Left forelimb (tissue), 1 donor: ENCODE measurements at places on chromosomes 1 and 21.

DNA sequence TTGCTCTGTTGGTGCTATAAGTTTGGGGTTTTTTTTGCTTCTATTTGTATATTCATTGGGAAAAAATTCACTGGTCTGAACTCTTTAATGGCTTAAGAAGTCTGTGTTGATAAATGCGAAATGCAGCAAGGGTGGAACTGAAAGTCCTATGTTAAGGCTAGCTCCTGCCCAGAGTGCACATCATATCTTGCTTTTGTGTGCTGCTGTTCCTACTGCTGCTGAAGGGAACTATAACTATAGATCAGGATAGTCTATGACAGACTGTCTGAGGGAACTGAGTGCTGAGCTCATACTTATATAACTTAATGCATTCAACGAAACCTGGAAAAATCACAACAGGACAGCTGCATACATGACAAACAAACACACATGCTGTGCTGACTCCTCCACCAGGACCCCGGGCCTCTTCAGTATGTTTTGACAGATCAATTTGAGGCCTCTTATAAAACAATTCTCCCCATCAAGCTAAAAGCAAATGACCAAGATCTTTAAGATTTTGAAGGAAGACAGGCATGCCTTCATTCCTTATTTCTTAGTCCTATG, 1031.5 kb upstream of the ADGRL2 start:
- DNase-seq = no peak

DNA sequence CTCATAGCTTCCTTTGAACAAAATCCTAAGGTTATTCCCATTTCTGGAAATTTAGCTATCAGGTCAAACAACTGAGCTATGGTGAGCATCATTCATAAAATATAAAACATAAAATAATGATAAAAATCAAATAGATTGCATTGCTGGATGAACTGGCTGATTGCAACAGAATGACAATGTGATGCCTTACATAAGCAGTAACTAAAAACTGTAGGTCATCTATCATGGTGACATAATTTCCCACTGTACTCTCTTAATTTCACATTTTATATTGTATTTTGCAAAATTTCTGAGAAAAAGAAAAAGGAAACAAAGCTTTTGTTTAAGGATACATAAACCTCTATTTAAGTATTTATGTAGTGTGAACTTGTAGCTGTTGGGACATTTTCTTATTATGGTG, 4.6 kb downstream of the PTGER3 start:
- no peak for DNase-seq

- no peak for DNase-seq
Observed at GRCh38 chr1:3524556-3525203, 70.2 kb downstream of the ARHGEF16 start.

DNA sequence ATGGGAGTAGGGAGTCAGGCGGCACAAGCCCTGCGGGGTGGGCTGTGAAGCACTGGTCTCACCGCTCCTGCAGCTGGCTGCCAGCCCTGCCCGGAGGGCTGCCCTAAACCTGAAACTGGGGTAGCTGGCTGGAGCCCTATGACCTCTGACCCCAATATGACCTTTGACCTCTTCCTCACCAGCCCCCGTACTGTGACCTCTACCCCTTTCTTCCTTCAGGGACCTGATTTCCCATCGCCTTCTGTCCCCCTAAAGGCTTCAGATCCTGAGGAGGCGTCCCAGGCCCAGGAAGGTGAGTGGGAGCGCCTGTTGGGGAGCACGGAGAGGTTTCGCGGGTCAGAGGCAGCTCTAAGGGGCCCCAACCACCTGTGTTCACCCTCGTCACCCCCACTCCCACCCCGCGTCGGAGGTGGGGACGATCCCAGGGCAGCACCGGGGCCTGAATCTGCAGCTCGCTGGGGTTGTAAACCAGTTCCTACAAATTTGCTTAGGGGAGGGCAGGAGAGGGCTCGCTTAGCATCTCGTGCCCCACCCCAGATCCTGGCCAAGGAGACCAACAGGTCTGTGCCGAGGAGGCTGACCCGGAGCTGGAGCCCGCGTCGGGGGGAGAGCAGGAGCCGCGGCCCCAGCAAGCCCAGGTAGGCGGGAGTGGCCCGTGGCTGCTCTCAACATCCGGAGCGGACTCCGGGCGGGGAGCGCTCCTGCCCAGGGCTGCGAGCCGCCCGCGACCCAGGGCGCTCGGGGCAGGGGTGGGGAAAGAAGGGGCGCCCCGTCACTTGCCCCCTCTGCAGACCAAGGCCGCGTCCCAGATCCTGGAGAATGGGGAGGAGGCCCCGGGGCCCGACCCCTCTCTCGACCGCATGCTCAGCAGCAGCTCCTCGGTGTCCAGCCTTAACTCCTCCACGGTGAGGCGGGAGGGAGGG, 7.3 kb downstream of the SYTL1 start:
- no peak for DNase-seq

GRCh38 chr1:226991920-226992319, 51.8 kb downstream of the COQ8A start:
- DNase-seq = no peak

- no peak for DNase-seq
Observed at GRCh38 chr1:93776728-93777127, 95.1 kb upstream of the BCAR3 start.

DNA sequence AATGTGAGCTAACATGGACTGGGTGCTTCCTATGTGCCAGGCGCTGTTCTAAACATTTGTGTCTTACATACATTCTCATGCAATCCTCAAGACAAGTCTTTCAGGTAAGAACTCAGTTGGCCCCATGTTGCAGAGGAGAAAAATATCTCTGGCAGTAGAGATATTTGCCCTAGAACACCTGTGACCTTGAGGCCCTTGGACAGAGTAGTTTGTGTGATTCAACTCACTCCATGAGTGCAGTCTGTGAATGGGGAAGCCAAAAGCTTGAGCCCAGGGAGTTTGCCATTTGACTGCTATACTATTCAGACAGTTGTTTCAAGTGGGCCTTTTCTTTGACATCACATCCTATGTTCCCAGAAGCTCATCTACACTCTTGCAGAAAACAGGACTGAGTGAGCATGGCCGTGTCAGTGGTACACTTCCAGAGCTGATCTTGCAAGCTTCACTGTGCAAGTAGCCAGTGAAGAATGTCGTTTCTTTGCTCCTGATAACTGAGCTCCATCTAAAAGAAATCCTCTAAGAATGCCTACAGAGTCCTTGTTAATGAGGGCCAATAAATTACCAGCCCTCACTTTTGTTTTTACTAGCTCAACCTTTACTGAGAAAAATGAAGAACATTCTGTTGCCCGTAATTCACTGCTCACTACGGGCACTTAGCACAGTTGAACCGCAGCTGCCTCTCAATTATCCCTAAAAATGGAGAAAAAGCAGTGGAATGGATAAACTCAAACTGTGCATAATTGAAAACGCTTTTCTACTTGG, 98.7 kb upstream of the C8B start:
- DNase-seq = no peak

DNA sequence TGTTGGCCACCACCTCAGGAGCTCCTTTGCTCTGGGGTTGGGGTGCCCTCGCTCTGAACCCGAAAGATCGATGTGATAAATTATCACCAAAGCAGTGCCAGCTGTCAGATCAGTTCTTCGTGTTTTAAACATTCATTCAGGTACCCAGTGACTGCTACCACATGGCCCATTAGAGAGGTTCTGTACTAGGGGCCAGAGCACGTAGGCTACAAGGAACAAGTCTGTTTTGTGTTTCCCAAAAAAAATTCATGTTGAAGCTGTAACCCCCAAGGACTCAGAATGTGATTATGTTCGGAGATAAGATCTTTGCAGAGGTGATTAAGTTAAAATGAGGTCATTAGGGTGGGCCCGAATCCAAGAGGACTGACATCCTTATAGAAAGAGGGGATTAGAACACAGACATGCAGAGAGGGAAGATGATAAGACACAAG, 526.9 kb downstream of the NPHP4 start:
- no peak for DNase-seq

DNA sequence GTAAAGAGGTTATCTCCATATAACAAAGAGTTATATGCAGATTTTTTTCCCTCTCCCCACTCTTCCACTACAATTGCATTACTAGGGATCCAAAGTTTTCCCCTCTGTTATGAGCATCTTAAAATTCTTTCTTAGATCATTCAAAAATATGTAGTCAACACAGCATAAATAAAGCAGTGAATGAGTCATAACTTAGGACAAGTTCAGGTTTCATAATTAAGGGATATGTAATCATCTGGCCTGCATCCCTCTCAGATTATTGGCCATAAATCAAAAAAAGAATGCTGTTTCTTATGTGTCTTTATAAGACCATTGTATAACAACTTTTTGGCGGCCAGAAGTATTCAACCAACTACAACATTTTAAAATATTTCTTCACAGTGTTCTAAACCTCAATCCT, 1526.1 kb downstream of the KCNT2 start:
- DNase-seq = no peak

GRCh38 chr1:10065344-10065685, 32.6 kb downstream of the UBE4B start:
- DNase-seq = no peak

- DNase-seq = no peak
Observed at GRCh38 chr1:76677416-76678405, 189.6 kb upstream of the ST6GALNAC5 start.

DNA sequence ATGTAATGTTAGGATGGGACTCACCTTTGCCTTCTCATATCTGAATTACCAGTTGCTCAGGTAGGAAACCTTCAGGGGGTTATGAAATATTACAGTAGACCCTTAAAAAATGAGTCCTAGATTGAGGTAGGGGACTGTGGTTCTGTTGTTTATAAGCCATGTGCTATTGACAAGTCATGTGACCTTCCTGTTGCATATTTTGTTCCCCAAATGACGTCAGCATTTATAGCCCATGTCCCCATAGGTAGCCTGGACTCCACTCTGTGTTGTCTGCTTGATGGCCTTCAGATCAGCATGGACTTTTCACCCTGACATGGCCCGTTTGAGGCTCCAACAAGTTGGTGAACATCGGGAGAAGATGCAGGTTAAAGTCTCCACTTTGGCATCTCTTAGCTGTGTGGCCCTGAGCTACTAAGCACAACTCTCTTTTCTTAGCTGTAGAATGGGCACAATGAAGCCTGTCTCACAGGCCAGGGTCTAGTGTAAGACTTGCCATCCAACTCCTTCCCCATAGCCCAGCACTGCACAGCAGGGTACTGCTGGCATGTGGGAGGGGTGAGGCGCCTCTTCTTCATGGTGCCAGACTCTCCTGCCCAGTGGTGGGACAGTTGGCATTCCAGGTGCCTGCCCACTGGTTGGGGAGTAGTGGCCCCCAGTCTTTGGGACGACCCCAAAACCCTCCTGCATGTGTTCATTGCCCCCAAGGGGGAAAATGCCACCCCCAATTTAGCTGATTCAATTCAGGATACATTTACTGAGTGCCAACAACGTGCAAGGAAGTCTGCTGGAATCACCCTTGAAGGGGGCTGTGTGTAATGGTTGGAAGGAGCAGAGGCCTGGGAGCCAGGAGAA, 36.1 kb upstream of the TTC22 start:
- no peak for DNase-seq

DNA sequence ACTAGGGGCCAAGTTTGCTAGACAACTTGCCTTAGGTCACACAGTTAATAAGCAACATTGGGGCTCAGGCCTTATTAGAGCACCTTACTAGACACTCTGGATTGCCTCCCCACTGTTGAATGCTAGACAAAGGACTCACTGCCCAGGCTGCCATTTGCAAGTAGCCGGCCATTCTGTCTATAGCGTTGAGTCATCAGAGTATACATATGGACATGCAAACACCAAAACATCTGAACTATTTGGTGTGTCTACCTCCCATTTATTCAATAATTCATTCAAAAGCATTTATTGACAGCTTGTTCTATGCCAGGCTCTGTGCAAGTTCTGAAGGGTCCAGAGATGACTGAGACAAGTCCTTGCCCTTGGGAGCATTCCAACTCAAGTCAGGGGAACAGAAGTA, 181.4 kb upstream of the DPT start:
- DNase-seq = no peak

DNA sequence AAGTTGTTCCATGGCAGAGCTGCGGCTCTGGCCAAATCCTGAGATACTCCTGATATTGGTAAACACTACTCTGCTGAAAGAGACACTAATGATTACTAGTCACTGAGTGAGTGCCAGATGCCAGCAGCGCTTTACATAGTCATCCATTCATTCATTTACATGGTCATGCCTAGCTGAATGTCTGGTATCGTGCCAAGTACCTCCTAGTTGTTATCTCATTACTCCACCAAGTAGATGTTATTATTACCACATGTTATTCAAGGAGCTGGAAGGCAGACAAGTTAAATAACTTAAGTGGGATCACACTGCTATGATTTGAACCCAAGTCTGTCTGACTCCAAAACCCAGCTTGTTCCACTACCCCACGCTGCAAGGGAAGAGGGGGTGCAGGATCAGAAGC, 4.7 kb downstream of the OLFML2B start:
- DNase-seq = no peak

- DNase-seq = no peak
Observed at GRCh38 chr1:92804721-92805201, 19.9 kb upstream of the EVI5 start.

GRCh38 chr1:110159168-110159567, 8.9 kb downstream of the SLC6A17 start:
- no peak for DNase-seq

- no peak for DNase-seq
Observed at GRCh38 chr1:219076326-219076937, 97.2 kb upstream of the LYPLAL1 start.

DNA sequence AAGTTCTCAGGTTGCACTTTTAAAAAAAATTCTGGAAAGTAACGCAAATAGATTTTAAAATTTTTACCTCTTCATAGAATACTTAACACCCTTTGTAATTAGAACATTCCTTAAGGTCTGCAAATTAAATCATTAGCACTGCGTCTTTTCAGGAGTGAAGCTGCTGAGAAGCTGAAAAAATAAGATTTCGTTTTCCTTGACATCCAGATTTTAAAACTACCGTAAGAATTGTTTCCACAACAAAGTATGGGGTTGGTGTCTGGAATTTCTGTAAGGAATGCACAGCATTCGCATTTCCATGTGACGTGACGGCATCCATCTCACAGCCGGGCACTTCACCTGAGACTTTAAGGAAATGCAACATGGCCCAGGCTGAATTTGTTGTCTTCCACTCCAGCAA, 76.3 kb upstream of the COX20 start:
- no peak for DNase-seq

- DNase-seq = no peak
Observed at GRCh38 chr1:221795380-221795779, 53.5 kb upstream of the DUSP10 start.

GRCh38 chr1:44408212-44408582, 3.1 kb downstream of the RNF220 start:
- DNase-seq = no peak

DNA sequence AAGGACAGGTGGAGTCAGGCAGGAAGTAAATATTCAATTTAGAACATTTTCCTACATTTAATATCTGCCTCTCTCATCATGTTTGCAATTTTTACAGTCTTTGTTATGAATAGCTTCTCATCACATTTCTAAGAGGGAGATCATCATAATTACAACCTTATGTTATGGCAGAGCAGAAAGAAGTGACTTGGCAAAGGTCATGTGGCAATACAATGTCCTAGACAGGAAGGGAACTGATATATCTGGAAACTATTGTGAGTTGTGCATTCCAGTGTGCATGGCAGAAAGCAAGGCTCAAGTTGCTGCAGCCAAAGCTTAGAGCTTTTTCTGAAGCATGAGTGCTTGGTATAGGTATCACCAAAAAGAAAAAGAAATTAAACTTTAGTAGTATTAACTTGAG, 43.8 kb upstream of the PRRX1 start:
- DNase-seq = no peak
